ENCODE measurements at places on chromosomes 6 and 20. TPM values are rescaled to one million over a fixed set of nuclear protein-coding genes. Genes with fewer than 3 reads are reported as not detected.

HRH3 gene
- polyA plus RNA-seq, result not detected

BTN1A1 gene
- not detected for polyA plus RNA-seq

KCNQ5 gene
- polyA plus RNA-seq, result 3.2 TPM

SLC35F1 gene
- polyA plus RNA-seq, result 22.7 TPM

MOCS1 gene
- 5.3 TPM for polyA plus RNA-seq

ADTRP gene
- polyA plus RNA-seq, result 1.3 TPM

KIAA0408 gene
- 258 TPM for polyA plus RNA-seq

BPIFA1 gene
- not detected for polyA plus RNA-seq

GABRR1 gene
- polyA plus RNA-seq, result 0.85 TPM

GSS gene
- 18.9 TPM for polyA plus RNA-seq

IRF4 gene
- polyA plus RNA-seq, result not detected

LAMA4 gene
- polyA plus RNA-seq, result 11.7 TPM

SLC16A10 gene
- polyA plus RNA-seq, result 6.8 TPM

KCNK16 gene
- polyA plus RNA-seq, result not detected

HSD17B8 gene
- 3.1 TPM for polyA plus RNA-seq

PTK6 gene
- polyA plus RNA-seq, result not detected

RAET1L gene
- not detected for polyA plus RNA-seq

PBOV1 gene
- not detected for polyA plus RNA-seq

SLC26A8 gene
- 2.9 TPM for polyA plus RNA-seq

C6orf58 gene
- not detected for polyA plus RNA-seq

CCN6 gene
- polyA plus RNA-seq, result 1.5 TPM

ZDHHC14 gene
- polyA plus RNA-seq, result 114 TPM

CD83 gene
- 85.1 TPM for polyA plus RNA-seq

ALDH5A1 gene
- 25.9 TPM for polyA plus RNA-seq

SIRPA gene
- 8.0 TPM for polyA plus RNA-seq

NRSN2 gene
- polyA plus RNA-seq, result 111 TPM

TLDC2 gene
- polyA plus RNA-seq, result not detected

RNF217 gene
- 5.6 TPM for polyA plus RNA-seq

All from Purkinje cell (primary cell).